Effector CD4-positive, alpha-beta T cell (primary cell): ENCODE measurements at places on chromosomes 4 and X.

DNA sequence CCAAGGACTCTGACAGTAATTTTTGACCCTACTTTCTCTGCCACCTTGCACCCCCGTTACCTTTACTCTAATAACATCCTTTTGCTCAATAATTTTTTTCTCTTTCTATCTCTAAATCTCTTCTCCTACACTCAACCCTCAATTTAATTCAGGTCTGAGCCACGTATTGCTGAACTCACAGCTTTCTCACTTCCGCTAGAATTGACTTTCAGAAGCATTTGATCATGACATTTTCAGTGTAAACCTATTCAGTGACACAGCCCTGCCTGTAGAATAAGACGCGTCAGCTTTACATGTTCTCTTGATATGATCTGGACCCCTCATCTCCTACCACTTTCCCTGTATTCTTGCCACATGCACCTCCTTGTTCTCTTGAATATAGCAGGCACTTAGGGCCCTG lies 439.5 kb upstream of the MAGEB2 start:
- DNase-seq: no peak

DNA sequence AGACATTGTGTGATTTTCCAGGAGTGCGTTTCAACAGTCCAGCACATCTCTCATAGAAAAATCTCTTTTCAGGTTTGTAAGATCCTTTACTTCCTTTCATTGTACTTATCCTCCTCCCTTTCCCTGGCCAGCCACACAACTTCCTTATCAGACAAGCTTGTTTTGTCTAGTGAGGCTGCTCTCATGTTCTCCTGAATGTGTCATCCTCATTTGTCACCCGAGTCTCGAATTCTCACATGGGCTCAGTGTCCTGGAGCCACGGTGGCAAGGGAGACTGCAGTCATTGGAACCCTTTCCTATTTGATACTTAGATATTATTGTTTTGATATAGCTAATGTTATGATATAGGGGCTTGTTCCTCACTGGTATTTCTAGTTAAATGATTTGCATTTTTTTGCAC lies 16.9 kb downstream of the SYNPO2 start:
- no peak for DNase-seq

DNA sequence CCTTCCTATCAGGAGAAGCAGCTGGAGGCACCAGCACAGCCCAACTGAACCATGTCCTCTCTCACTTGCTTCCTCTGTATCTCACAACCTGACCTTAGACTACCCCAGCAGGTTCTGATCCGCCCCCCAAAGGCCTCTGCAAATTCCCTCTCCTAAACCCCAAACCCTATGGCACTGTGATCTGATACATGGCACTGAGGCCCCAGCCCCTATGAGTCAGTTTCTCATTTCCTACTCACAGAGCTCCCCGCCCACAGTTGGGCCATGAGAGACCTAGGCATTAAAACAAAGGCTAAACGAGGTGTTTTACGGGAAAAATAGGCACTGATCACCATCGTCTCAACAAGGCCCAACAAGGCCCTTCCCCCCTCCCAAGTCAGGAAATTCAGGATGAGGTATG lies 19.1 kb downstream of the SASH3 start:
- no peak for DNase-seq

- DNase-seq: no peak
These were observed 169.6 kb downstream of the RAPGEF2 start for GRCh38 chr4:159272273-159273140.

DNA sequence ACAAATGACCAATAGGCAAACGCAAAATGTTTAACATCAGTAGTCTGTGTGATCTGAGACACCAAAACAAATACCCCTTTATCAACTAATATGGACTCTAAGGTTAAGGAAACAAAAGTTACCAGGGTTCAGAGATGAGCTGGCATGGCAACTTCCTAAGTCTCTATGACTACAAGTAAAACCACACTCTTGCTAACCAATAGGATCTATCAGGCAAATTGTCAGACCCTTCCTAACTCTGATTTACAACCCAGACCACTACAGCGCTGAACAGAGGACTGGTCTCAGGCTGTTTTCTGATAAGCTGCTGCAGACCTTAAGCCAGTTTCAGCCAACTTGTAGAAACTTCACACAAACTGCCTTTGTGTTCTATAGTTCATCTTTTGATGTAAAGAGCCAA lies 608.0 kb downstream of the TLL1 start:
- DNase-seq: no peak

- DNase-seq: no peak
These were observed 49.7 kb downstream of the HTT start for GRCh38 chr4:3124070-3124767.

- no peak for DNase-seq
These were observed 197.4 kb downstream of the PTTG2 start for GRCh38 chr4:38157592-38157991.

DNA sequence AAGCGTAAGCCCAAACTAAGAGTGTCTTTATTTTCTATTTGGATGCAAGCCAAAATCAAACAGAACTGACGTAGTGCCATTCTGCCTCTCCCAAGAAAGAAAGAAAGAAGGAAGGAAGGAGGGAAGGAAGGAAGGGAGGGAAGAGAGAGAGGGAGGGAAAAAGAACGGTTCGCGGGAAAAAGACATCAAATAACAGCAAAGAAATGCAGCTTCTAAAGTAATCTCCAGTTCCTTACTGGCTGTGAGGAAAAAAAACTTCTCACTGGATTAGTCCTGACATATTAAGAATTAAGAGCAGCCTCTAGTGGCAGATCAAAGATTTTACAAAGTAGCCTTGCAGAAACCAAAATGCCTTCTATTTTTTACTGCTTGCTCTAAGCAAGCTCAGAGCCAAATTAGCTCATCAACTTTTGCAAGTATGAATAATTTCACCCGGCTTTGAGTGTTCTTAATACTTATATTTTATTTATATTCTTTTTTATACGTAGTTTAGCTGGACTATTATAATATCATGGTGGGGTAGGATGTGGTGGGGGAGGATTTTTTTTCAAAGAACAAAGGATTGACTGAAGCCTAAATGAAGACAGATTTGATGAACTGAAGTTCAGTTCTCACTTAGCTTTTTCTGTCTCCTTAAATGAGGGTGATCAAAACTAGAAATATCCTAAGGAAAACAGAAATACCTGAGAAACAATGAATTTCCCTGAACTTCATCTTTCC lies 36.6 kb downstream of the PITX2 start:
- no peak for DNase-seq

GRCh38 chrX:150282953-150283352 lies 80.2 kb upstream of the MAMLD1 start:
- no peak for DNase-seq
